ENCODE measurements at places on chromosomes 2 and 18.

DNA sequence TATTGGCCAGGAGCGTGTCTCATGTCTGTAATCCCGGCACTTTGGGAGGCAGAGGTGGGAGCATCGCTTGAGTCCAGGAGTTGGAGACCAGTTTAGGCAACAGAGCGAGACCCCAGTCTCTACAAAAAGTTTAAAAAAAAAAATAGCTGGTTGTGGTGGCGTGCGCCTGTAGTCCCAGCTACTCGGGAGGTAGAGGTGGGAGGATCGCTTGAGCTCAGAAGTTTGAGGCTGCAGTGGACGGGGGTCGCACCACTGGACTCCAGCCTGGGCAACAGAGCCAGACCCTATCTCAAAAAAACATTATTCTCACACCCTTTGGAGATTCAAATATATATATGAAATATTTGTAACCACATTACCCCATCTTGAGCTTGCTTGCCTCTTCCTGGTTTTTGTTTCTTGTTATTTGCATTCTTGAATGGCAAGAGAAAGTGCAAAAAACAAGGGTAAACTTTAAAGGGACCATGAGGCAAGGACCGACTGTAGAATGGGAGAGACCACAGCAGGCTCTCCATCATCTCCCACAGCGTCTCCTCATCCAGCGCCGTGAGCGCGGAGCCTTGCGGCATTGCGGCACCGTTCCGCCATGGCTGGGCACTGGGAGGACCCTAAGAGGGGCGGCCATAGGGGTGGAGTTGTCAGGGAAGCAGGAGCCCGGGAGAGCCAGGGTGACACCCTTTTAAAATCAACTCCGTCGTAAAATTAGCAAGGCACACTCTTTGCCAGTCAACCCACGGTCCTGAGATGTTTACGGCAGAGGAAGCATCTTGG, 1.4 kb downstream of the ELP2 start:
- DNase-seq, result no peak

DNA sequence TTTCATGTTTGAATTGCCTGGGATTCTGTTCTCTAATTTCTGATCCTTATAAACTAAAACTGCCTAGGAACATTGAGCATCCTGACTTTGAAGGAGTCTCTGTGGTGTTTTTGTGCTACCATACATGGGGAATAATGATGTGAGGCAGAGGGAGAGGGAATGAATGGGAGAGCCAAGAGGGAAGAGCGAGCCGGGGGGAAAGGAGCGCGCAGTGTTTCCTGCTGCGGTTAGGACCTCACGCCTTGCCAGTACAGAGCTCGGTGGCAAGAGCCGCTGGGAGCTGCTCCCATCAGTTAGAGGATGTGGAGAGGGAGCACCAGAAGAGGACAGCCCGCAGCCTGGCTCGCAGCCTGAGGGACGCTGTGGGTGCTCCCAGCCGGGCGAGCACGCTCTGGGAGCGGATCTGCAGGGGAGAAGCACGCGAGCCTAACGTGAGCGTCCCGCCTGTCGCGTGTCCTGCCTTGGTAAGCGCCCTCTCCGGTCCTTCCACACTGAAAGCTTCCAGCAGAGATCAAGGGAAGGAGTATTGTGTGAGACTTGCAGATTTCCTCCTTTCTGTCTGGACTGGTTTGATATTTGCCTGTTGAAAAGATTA, 114.7 kb downstream of the FAM210A start:
- DNase-seq, result no peak

DNA sequence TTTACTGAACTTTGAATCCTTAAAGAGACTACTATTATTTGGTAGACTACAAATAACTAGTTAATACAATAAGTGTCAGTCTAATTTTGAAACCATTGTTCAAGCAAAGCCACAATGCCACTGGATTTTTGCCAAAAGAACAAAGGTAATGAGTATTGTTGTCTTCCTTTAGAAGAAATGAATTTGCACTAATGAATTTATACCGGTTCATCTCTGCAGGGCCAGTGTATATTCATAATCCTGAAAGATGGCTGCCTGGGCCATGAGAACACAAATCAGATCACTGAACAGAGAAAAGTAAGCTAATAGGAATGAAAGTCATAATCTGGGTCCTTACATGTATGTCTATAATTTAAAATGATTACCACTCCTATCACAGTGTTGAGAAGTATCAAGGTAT, 31.2 kb downstream of the GCFC2 start:
- no peak for DNase-seq

- DNase-seq, result no peak
Observed at GRCh38 chr2:8441371-8441770, 240.5 kb upstream of the ID2 start.

DNA sequence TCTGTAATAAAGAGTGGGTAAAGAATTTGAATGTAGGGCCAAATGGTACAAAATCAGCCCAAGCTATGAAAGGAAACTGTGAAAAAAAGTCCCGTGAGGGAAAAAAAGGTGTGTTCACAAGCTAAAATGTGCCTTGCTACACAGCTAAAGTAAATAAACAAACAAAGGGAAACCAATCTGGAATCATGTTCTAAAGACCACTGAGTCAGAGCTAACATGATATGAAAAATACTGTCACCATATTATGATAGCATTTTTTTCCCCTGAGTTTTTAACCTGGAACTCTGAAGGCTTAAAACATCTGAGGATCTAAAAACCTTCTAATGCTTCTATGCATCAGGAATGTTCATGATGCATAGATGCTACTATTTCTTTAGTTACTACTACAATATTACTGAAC, 58.8 kb downstream of the SCN1A start:
- DNase-seq, result no peak

DNA sequence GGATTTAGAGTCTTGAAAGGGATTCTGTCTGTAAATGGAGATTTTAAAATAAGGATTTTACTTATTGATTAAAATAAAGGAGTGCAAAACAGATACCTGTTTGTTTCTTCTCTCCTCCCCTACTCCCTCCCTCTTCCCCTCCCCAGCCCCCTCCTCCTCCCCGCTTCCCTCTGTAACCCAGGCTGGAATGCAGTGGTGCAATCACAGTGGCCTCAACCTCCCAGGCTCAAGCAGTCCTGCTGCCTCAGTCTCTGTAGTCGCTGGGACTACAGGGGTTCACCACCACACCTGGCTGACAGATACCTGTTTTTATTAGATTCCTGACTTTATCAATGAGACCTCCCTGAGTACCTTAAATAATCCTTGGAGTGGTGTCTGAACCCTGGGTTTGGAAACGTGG, 57.1 kb downstream of the OXER1 start:
- DNase-seq, result no peak

GRCh38 chr2:135150725-135151124, 98.6 kb downstream of the RAB3GAP1 start:
- no peak for DNase-seq

GRCh38 chr2:37367984-37368383, 23.6 kb downstream of the QPCT start:
- no peak for DNase-seq

- DNase-seq, result no peak
Observed at GRCh38 chr2:12064153-12064552, 317.7 kb downstream of the LPIN1 start.

- DNase-seq, result no peak
Observed at GRCh38 chr2:209476367-209477208, 52.7 kb downstream of the MAP2 start.

DNA sequence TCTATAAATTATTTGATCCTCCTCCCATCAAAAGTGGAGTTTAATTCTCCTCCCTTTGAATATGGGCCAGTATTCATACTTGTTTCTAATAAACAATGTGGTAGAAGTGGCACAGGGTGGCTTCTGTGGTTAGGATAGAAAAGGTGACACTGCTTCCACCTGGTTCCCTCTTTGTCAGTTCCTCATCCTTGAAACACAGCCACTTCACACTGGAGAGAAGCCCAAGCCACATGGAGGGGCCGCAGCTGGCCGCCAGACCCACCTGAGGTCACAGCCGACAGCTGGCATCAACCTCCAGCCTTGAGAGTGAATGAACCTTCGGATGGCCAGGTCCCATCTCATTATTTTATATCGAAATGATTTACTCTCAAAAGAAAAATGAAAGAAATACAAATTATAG, 27.5 kb upstream of the SLC66A3 start:
- no peak for DNase-seq

DNA sequence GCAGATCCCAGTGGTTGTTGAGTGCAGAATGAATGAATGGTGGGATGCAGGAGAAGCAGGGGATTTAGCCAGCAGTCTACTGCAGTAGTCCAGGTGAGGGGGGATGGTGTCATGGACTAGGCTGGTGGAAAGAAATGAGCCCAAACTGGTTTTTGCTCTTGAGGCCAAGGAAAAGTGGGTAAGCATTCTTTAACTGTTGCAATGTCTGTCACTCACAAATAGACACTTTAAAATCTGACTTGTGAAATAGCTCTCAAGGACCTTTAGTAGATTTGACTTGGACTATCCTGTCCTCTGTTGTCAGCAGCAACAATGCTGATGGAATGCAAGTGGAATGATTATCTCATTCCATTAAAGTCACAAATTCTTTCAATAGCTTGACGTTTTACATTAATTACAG, 37.5 kb upstream of the STK17B start:
- no peak for DNase-seq

GRCh38 chr2:18752667-18753422, 163.5 kb upstream of the NT5C1B start:
- no peak for DNase-seq

DNA sequence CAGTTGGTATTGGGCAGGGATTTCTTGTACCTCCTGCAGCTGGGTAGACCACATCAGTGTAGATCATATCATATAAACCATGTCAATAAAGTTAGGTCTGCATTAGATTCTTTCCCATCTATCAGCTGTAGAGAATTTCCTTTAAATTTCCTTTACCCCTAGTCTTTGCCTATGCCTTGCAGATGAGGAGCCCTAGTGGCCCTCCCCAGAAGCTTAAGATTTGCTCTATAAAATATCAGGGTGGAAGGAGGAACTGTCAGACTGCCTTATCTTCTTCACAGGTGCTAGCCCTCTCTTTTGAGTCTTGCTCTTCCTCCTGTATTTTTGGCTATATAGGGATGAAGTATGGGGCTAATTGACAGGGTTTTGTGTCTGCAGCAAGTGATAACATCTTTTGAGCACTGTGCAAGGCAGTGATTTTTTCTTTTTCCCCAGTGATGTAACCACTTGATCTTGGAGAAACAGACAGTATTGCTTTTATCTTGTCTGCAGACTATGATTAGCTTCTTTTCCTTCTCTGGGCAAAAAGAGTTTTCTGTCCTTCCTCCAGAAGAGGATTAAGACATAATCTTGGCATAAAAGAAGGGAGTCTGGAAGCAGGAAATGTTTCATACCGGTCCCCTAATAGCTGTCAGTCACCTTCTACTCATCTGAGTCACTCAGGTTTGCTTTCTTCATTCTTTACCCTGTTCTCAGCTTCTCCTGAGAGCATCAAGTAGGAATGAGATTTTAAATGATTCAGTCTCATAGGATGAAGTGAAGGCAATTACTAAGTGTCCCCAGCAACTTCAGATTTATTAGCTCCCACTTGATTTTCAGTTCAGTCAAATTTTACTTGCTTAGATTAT, 286.4 kb downstream of the CDH19 start:
- no peak for DNase-seq

DNA sequence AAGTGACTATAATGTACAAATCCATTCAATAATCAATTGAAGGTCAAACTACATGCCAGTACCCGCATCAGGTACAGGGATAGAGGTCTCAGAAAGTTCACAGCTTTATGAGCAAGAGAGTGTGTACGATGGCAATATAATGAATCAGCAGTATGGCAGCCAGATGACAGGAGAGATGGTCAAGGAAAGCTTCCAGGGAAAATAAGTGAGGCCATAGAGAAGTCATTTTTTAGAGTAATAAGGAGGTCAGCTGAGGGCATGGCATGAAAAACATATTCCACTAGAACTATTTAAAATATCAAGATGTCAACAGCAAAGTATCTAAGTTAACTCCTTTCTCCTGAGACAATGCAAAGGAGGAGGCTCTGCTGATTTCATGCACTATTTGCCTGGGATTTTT, 108.0 kb downstream of the SLC8A1 start:
- DNase-seq, result no peak

DNA sequence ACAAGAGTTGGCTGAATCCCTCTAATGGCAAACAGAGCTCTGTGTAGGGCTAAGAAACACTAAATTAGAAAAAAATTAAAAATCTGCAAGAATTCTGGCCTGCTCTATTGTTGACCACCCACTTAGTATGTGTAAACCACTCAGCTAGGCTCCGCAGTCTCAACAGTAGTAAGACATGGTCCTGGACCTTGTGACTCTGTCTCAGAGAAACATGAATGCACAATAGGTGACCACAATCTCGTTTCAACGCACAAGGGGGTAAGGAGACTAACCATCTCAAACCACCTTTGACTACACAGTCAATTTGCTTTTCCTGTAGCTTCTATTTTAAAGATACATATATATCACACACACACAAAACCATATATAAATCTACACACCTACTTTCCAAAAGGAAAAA, 16.5 kb downstream of the SEPTIN10 start:
- no peak for DNase-seq

GRCh38 chr2:55224761-55225261, 7.3 kb downstream of the CLHC1 start:
- DNase-seq, result no peak

DNA sequence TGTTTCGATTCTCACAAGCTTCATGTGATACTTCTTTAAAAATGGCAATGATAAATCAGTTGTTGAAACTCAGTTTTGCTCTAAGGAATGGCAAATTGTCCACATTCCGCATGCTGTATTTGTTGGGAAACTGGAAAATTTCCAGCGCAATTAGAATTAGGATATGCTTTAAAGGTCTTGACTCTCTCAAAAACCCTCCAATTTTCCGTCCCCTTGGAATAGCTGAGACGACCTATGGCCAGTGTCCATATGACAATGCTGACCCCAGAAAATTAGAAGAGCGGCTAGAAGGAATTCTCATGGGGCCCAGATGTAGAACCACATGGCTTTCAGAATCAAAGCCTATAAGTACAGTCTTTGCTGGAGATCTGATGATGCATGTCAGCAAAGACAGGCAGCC, 170.8 kb downstream of the TMEM18 start:
- DNase-seq, result no peak

GRCh38 chr2:55164534-55165480, 67.3 kb downstream of the CLHC1 start:
- no peak for DNase-seq

GRCh38 chr2:218285604-218286003, 6.7 kb downstream of the TMBIM1 start:
- DNase-seq, result no peak

- no peak for DNase-seq
Observed at GRCh38 chr2:43345391-43345813, 119.0 kb upstream of the ZFP36L2 start.

DNA sequence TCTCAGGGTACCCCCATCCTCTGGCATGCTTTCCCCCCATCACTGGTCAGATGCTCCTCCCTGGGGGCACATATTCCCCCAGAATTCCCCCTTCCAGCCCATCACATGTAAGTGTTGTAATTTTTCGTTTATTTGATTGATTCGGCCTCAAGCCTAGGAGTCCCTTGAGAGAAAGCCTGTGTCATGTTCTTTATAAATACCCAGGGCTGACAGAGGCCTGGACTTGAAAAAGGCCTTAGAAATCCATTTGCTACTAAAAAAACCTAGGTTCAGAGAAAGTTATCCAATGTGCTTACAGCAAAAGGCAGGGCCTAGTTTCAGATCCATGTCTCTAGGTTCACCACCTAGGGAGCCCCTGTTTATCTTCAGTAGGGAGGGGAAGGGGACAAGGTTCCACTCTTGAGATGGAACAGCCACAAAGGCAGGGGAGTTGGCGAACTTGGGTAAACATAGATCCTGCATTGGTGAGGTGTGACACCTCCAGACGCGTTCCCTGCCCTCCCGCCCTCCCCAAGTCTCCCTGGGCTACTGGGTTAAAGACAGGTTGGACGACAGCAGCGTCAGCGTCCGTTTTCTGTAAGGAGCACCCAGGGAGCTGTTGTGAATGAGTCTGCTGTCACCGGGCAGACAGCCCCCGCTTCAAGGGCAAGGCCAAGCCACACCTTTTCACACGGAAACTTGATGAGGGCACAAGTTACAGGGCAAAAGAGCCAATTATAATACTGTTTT, 147.8 kb downstream of the EN1 start:
- DNase-seq, result no peak

Measured in colonic mucosa (tissue), 4 donors.